Muscle of leg (tissue), 16 donors: ENCODE measurements at places on chromosomes 6 and 20.

GRCh38 chr20:55095745-55096400, 620.5 kb downstream of the DOK5 start:
- no peaks in the 10 kb centered on the region for H3K27me3 ChIP-seq
- no peak overlapping the region for H3K4me3 ChIP-seq

- DNase-seq: peak; percentile 92
- H3K27ac ChIP-seq: no peak overlapping the region
- peaks cover 7% of the 10 kb centered on the region for H3K4me1 ChIP-seq
- H3K4me3 ChIP-seq: no peak overlapping the region
Measured at GRCh38 chr6:34514593-34515472, 41.3 kb downstream of the SPDEF start.

- peaks cover 11% of the 10 kb centered on the region for H3K4me1 ChIP-seq
- no peak for DNase-seq
- H3K27ac ChIP-seq: no peak overlapping the region
- H3K27me3 ChIP-seq: no peaks in the 10 kb centered on the region
- H3K4me3 ChIP-seq: no peak overlapping the region
Measured at GRCh38 chr6:157849288-157850017, 26.4 kb downstream of the SNX9 start.

DNA sequence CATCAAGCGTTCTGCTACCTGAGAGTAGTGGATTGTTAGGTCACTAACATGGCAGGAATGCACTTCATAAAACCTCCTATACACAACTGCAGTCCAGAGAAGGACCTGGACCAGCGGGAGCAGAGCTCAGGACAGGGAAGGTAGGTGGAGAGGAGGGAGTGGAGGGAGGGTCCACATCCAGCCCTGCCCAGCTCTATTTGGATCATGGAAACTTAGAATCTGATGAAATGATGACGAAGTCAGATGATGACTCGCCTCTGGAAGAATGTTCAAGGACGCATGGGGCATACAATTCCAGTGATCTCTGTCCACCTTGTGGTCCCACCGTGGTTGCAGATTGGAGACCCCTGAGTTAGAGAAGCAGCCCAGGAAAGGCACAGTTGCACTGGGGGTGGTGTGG, 68.8 kb downstream of the CLIC5 start:
- H3K36me3 ChIP-seq: peaks cover 2% of the 10 kb centered on the region
- DNase-seq: peak; percentile 16
- no peak overlapping the region for H3K4me3 ChIP-seq
- H3K4me1 ChIP-seq: no peaks in the 10 kb centered on the region

DNA sequence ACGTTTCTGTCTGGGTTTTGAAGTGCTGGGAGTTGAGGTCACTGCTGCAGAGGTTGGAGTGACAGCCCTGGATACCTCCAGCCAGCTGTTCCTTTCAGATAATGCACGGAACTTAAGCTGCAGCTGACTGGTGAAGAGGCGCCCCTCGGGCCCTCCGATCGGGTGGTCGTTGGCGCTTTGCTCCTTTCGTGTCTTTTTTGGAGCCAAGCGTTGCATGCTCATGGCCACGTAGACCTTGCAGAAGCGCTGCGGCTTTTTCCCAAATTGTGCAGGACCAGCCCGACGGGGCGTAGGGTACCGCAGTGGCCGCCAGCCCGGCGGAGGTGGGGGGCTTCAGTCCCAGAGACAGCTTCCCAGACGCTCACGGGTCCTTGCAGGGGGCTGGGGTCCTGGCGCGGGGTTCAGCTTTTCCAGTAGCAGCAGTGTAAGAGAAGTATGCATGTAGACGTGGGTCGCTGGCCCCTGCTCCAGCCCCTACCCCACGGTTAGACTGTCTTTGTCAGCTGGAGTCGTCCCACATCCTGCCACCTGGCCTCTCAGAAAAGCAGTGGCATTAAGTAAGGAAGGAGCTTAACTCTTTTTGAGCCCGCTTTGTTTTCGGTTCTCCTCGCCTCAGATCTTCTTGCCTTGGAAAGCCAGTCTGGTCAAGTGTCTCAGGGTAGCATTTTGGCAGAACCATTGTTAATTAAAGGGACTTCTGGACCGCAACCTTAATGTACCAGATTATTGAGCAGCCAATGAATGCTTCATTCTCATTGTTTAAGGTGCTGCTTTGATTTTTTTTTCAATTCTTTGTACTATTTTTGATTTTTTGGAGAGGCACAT, 838 bp downstream of the TNFAIP3 start:
- no peaks in the 10 kb centered on the region for H3K27me3 ChIP-seq
- H3K27ac ChIP-seq: peak overlapping the region; percentile 73
- H3K36me3 ChIP-seq: no peaks in the 10 kb centered on the region
- DNase-seq: peak; percentile 59
- H3K4me3 ChIP-seq: peak overlapping the region; percentile 85

DNA sequence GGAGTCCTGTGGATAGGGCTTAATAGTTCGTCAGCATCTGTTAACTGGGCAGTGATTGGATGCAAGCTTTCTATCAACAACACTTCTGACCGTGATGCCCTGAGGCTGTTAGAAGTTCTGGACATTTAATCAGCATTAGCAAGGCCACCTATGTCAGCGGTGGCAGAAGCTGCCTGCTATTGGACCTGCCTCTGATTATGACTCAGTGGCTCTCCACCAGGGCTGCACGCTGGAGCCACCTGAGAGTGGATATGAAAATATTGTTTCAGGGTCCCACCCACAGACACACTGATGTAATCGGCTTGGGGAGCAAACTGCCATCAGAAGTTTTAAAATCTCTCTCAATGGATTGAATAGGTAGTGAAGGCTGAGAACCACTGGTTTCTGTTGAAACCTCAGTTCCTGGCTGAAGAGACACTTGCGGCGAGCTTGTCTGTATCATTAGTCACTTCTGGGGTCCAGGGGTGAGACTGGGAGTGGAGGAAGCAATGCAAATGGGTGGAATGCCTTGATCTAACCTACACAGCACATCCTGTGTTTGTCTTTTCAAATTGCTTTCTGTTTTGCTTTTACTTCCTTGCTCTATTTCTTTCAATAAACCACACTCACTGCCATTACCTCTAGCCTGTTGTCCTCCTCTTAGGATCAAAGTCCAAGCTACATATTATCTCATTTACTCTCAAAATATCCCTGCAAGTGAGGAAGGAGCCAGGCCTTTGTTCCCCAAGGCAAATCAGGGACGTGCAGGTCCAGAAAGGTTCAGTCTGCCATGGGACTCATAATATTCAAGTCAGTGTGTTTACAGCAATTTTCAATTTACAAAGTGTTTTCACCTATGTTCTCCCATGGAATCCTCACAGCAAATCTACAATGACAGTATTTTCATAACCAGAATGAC, 4.2 kb downstream of the CLIC5 start:
- peaks cover 6% of the 10 kb centered on the region for H3K4me1 ChIP-seq
- H3K27me3 ChIP-seq: peaks cover 35% of the 10 kb centered on the region
- H3K4me3 ChIP-seq: no peak overlapping the region
- H3K27ac ChIP-seq: peak overlapping the region; percentile 75
- DNase-seq: no peak

- H3K4me3 ChIP-seq: no peak overlapping the region
- no peaks in the 10 kb centered on the region for H3K4me1 ChIP-seq
- DNase-seq: no peak
- H3K36me3 ChIP-seq: peaks cover 13% of the 10 kb centered on the region
- no peak overlapping the region for H3K27ac ChIP-seq
Measured at GRCh38 chr20:50879649-50880550, 51.3 kb downstream of the ADNP start.

- H3K27ac ChIP-seq: no peak overlapping the region
- H3K27me3 ChIP-seq: no peaks in the 10 kb centered on the region
- no peaks in the 10 kb centered on the region for H3K4me1 ChIP-seq
- H3K4me3 ChIP-seq: no peak overlapping the region
- H3K36me3 ChIP-seq: no peaks in the 10 kb centered on the region
- DNase-seq: no peak
Measured at GRCh38 chr20:24478584-24478983, 9.2 kb downstream of the SYNDIG1 start.

GRCh38 chr6:11098004-11098403, 4.4 kb downstream of the SMIM13 start:
- no peaks in the 10 kb centered on the region for H3K27me3 ChIP-seq
- peaks cover 1% of the 10 kb centered on the region for H3K4me1 ChIP-seq
- no peak for DNase-seq
- no peak overlapping the region for H3K27ac ChIP-seq
- peaks cover 7% of the 10 kb centered on the region for H3K36me3 ChIP-seq
- H3K4me3 ChIP-seq: no peak overlapping the region

DNA sequence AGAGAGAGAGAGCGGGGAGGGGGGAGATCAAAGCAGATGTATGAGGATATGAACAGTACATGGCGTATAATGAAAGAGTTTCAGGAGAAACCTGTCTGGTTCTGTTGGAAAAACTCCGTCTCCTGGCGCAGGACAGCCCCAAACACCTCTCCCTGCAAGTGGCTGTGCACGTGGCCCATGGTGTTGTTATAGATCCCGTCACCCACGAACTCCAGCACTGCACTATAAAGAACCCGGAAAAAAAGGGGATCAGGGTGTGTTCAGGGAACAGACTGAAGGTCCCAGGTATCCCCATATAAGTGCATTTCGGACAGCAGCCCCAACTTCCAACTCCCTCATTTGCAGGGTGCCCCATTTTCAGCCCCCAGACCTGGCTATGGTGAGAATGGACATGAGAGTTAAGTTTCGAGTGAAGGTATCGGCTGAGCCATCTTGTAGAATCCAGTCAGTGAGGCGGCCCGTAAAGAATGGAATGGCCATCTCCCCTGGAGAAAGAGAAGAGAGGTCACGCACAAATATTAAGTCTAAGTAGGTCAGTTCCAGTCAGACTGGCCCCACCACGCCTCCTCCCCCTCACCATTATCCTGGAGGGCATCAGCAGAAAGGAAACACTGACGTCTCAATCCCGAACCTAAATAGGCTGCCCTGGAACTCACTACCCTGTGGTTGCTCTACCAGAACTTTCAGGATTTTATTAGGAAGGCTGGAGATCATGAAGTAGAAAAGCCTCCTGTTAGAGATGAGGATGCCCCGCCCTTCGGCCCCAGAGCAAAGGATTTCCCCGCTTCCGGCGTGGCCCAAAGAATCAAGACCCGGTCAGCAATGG, 1.3 kb downstream of the TAP1 start:
- peak overlapping the region; percentile 99 for H3K27ac ChIP-seq
- H3K27me3 ChIP-seq: peaks cover 27% of the 10 kb centered on the region

DNA sequence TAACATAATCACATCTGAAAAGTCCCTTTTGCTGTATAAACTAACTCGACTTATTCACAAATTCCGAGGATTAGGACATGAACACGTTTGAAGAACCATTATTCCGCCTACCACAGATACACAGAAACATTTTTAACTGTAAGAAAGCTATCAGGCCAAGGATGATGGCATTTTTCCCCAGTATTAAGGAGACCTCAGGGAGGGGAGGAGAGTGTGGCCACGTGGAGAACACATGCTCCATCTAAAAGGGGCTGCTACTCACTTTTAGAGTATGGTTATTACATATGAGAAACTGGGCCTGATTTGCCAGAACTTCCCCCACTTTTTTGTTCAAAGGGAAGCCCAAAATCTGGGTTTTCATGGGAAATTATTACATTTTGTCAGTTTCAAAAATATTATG, 153.4 kb downstream of the EYA2 start:
- no peak overlapping the region for H3K27ac ChIP-seq
- H3K36me3 ChIP-seq: no peaks in the 10 kb centered on the region
- no peak overlapping the region for H3K4me3 ChIP-seq

- no peak for DNase-seq
- peaks cover 27% of the 10 kb centered on the region for H3K4me1 ChIP-seq
- H3K4me3 ChIP-seq: no peak overlapping the region
- H3K36me3 ChIP-seq: no peaks in the 10 kb centered on the region
- peak overlapping the region; percentile 83 for H3K27ac ChIP-seq
Measured at GRCh38 chr20:10524643-10525042, 89.5 kb downstream of the SLX4IP start.

DNA sequence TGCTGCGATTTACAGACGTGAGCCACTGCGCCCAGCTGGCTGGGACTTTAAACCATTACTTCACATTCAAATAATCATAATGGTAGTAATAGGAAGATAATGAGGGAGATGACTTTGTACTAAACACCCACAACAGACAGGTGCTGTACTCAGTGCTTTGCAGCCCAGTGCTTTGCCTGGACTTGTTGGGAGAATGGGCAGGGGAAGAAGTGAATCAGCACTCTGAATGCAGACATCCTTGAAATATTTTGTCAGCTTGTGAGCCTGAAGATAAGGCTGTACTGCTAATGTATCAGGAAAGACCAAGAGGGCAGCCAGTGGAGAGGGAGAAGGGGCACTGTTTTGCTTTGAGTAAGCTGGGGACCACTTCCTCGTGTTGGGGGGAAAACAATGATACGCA, 17.4 kb downstream of the NKX2-2 start:
- no peak overlapping the region for H3K27ac ChIP-seq
- H3K27me3 ChIP-seq: peaks cover 32% of the 10 kb centered on the region
- DNase-seq: no peak

- peaks cover 3% of the 10 kb centered on the region for H3K27me3 ChIP-seq
- H3K36me3 ChIP-seq: no peaks in the 10 kb centered on the region
- peak; percentile 71 for DNase-seq
- no peak overlapping the region for H3K4me3 ChIP-seq
- H3K27ac ChIP-seq: peak overlapping the region; percentile 55
- H3K4me1 ChIP-seq: peaks cover 28% of the 10 kb centered on the region
Measured at GRCh38 chr6:168238159-168238909, 81.2 kb downstream of the DACT2 start.

GRCh38 chr6:3848380-3848779, 793 bp upstream of the FAM50B start:
- peaks cover 3% of the 10 kb centered on the region for H3K36me3 ChIP-seq
- H3K27me3 ChIP-seq: no peaks in the 10 kb centered on the region
- H3K27ac ChIP-seq: no peak overlapping the region
- peak; percentile 19 for DNase-seq

DNA sequence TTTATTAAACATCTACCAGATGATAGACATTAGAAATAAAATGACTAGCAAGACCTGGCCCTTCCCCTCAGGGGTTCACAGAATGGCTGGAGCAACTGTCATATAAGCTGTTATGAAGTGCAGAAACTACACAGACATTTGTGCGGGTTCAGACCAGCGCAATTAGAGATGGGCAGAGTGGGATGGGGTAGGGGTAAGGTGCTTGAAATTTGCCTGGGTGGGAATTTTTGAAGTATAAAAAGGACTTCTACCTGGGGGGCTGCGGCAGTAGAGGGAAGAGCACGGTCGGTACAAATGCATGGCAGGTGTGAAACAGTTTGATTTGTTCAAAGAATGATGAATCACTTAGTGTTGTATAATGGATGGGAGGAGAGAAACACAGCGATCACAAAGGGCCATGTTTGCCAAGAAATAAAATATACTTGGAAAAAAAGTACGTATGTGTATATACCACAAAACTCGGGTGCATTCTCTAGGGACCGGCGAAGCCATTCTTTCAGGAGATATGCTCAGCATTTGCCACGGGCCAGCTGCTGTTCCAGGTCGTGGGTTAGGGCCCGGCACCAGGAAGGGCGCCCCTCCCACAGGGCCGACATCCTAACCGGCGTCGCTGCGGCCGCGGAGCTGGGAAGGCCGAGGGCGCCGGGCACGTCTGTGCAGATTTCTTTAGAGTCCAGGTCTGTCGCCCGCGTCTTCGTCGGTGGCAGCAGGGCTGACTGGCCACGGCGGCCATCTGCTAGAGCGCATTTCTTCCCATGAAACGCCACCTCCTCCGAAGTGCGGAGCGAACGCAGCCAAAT, 809 bp upstream of the NOL7 start:
- peak overlapping the region; percentile 98 for H3K27ac ChIP-seq
- peaks cover 25% of the 10 kb centered on the region for H3K36me3 ChIP-seq
- H3K4me1 ChIP-seq: peaks cover 7% of the 10 kb centered on the region
